ENCODE measurements at places on chromosomes 5 and 9. TPM values are rescaled to one million over a fixed set of nuclear protein-coding genes. Genes with fewer than 3 reads are reported as not detected.

ENTPD2 gene
- total RNA-seq, result not detected

FGF10 gene
- total RNA-seq, result not detected

TIMD4 gene
- not detected for total RNA-seq

GRCh38 chr9:107269681-107270080, 13.4 kb upstream of the RAD23B start:
- no peak for DNase-seq
- peaks cover 5% of the 10 kb centered on the region for H3K4me1 ChIP-seq
- H3K27me3 ChIP-seq, result no peaks in the 10 kb centered on the region
- H3K27ac ChIP-seq, result no peak overlapping the region

DNA sequence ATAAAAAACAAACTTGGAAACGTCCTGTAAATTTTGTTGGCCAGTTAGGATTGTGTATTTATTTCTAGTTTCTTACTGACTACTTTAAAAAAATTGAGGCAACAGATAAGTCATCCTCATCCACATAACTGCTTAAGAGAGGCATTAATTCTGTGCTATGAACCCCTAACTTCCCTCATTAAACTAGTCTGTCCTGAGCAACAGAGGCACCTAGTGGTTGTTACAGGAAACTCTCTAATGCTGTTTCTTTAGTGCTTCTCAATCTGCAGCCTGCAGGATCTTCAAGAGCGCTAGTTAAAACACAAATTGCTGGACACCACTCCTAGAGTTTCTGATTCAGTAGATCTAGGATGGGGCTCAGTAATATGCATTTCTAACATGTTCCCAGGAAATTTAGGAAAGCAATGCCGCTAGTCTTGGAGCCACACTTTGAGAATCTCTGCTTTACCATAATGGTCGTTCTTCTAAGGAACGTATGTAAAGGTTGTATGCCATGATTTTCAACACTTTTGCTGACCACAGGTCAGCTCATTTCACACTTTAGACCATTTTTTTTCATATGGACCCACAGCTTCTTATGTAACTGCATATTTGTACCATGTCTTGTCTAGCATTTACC, 410.1 kb upstream of the SMARCA2 start:
- DNase-seq, result peak; percentile 82
- H3K4me1 ChIP-seq, result no peaks in the 10 kb centered on the region
- no peaks in the 10 kb centered on the region for H3K36me3 ChIP-seq
- no peak overlapping the region for H3K27ac ChIP-seq
- H3K27me3 ChIP-seq, result no peaks in the 10 kb centered on the region
- no peak overlapping the region for H3K4me3 ChIP-seq

DNA sequence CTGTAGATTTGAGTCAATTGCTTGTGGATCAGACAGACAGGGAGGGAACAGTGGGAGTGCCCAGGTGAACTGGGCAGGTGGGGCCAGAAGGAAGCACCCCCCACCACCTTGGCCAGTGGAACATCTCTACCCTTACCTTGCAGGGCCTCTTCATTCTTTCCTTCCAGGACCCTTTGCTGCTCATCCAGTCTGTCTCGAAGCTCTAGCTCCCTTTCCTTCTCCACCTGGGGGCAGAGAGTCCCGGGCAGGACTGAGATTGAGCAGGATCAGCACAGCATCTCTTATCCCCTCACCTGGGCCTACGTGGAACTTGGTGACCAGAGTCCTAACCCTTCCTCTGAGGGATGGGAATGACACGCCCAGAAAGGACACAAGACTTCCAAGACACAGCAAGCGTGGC, 25.0 kb downstream of the CCDC69 start:
- H3K4me1 ChIP-seq, result peaks cover 47% of the 10 kb centered on the region
- H3K27me3 ChIP-seq, result no peaks in the 10 kb centered on the region
- peak overlapping the region; percentile 98 for H3K27ac ChIP-seq

DNA sequence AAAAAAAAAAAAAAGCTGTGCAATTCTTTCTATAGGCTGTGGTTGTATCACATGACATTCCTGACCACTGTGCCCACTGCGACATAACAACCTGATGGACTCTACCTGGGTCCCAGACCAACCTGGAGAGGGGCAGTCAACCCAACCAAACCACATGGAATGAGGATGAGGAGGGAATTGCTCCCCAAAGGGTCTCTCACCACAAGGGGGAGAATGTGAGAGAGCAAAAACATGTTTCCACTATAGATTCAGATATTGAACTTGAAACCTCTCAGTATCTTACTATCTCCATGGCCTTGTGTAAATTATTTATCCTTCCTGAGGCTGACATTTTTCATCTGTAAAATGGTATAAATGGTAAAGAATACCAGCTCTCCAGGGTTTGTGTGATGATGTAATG, 66.9 kb upstream of the SV2C start:
- no peaks in the 10 kb centered on the region for H3K27me3 ChIP-seq
- H3K4me1 ChIP-seq, result no peaks in the 10 kb centered on the region
- H3K4me3 ChIP-seq, result no peak overlapping the region
- no peaks in the 10 kb centered on the region for H3K36me3 ChIP-seq
- no peak overlapping the region for H3K27ac ChIP-seq

GRCh38 chr5:56233230-56233629, at the start of gene ANKRD55:
TSS of gene ANKRD55 (minus strand) at chr5:56233330. CDS start at chr5:56232913, 417 bp downstream.
- H3K27me3 ChIP-seq, result no peaks in the 10 kb centered on the region
- H3K27ac ChIP-seq, result no peak within 1 kb of the TSS

DNA sequence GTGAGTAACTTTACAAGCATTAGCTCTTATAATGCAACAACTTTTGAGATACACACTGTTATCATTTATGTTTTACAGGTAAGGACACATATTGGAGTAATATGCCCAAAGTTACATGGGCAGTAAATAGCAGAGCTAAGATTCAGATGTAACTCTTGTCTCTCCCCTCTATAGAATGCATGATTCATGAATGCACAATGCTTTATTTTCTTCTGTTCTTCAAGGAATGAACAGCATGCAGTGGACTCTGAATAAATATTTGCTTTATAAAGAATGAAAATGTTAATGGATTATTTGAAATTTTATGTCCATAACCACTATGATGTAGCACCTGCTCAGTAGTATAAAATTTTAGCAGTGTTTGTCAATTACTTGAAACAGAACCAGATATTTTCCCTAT, 629.5 kb downstream of the KCTD16 start:
- no peaks in the 10 kb centered on the region for H3K36me3 ChIP-seq
- no peaks in the 10 kb centered on the region for H3K4me1 ChIP-seq
- H3K4me3 ChIP-seq, result no peak overlapping the region
- no peak overlapping the region for H3K27ac ChIP-seq
- H3K27me3 ChIP-seq, result no peaks in the 10 kb centered on the region
- DNase-seq, result no peak

DNA sequence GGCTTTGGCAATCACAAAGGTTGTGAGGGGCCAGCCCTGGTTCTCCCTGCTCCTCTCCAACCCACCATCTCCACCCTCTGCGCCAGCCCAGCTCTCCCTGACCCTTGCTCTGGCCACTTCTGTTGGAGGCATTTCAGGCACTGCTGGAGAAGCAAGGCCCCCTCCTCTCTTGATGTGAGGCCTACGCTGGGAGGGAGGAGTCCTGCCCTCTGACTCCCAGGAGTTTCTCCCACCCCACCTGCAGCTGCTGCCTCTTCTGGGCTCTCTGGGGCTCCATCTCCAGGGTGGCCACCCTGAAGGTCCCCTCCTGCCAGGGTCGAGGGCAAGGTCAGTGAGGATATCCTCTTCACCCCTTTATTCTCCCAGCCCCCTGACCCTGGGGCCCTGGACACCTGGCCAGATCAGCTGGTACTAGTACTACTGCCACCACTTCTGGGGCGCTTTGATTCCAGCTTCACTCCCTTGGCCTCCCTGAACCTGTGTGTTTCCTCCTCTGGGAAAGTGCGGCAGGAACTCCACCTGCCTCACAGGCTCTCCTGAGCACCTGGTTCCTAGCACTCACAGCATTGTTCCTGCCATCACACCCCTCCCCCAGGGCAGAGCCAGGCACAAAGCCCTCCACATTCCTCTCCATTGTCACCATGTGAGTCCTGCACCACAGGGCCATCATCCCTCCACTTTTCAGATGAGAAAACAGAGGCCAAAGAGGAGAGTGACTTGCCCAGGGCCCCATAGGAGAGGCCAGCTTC, 23.8 kb upstream of the TDRD7 start:
- H3K36me3 ChIP-seq, result no peaks in the 10 kb centered on the region
- 0 out of 2 replicates have a peak, but pooled peaks cover 2% of the 10 kb centered on the region for H3K4me1 ChIP-seq
- no peak for DNase-seq
- H3K27ac ChIP-seq, result no peak overlapping the region
- H3K4me3 ChIP-seq, result no peak overlapping the region

GRCh38 chr5:134523543-134524271, 1.8 kb upstream of the JADE2 start:
- peaks cover 50% of the 10 kb centered on the region for H3K4me1 ChIP-seq
- DNase-seq, result peak; percentile 47
- H3K36me3 ChIP-seq, result no peaks in the 10 kb centered on the region
- no peaks in the 10 kb centered on the region for H3K27me3 ChIP-seq

DNA sequence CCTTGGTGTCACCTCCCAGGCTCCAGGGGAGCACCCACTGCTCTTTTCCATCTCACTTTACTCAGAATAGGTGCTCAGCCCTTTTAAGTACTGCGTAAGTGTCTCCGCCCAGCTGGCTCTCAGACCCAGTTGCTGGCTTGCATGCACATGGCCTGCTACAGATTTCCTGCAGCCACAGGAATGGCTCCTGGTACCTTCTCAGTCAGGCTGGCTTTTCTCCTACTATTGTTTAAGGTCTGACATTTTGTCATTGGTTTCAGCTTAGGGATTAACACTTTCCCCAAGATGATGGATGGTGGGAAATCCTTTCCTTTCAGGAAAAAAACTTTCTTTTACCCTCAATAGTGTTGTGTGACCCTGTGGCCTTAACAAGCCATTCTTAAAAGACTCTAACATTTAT, 1652.3 kb upstream of the WWC1 start:
- H3K36me3 ChIP-seq, result no peaks in the 10 kb centered on the region
- DNase-seq, result no peak
- no peak overlapping the region for H3K4me3 ChIP-seq
- H3K27me3 ChIP-seq, result no peaks in the 10 kb centered on the region

GRCh38 chr5:142808878-142809598, 38.9 kb downstream of the ARHGAP26 start:
- H3K27ac ChIP-seq, result no peak overlapping the region
- H3K4me1 ChIP-seq, result peaks cover 12% of the 10 kb centered on the region
- H3K27me3 ChIP-seq, result 0 out of 2 replicates have a peak, but pooled peaks cover 2% of the 10 kb centered on the region
- no peak for DNase-seq

GRCh38 chr5:122755783-122756182, 19.1 kb upstream of the SNX2 start:
- no peak overlapping the region for H3K4me3 ChIP-seq
- no peak for DNase-seq
- H3K4me1 ChIP-seq, result no peaks in the 10 kb centered on the region
- no peak overlapping the region for H3K27ac ChIP-seq

- DNase-seq, result no peak
- no peaks in the 10 kb centered on the region for H3K36me3 ChIP-seq
- H3K27me3 ChIP-seq, result no peaks in the 10 kb centered on the region
- no peaks in the 10 kb centered on the region for H3K4me1 ChIP-seq
- H3K27ac ChIP-seq, result no peak overlapping the region
These were observed 66.5 kb downstream of the COL27A1 start for GRCh38 chr9:114221706-114222465.

DNA sequence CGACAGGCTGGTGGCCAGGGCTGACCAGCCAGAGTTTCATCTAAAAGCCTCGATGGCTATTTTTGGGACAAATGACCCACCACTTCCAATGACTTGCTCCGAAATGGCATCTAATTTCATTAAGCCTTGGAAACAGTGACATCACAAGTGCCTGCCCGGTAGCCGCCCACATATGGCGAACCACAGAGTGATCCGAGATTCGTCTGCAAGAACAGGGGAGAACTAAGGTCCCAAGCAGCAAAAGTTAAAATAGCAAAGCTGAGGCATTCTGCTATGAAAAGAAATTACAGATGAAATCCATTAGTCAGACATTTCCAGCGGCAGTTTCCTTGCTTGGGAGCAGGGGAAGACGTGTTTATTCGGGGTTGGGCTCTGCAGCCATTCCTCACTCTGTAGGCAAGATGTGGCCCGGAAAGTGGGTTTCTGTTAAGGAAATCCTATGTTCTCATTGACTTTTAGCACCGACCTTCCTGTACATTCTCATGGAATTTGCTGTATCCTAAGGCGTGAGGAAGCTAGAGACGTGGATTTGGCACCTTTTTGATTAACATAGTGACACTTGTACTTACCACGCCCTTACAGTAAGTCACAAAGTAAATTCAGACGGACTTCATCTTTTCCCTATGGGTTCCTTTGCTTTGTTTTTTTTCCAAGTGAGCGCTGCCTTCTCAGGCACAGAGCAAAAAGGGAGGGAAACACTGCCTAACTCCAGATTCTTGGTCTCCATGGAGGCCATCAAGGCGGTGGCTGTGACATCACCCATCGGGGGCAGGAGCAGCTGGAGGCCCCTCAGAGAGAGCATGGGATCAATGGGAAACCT, 45.1 kb downstream of the ERGIC1 start:
- H3K4me3 ChIP-seq, result no peak overlapping the region
- no peaks in the 10 kb centered on the region for H3K27me3 ChIP-seq
- DNase-seq, result no peak
- H3K36me3 ChIP-seq, result no peaks in the 10 kb centered on the region

DNA sequence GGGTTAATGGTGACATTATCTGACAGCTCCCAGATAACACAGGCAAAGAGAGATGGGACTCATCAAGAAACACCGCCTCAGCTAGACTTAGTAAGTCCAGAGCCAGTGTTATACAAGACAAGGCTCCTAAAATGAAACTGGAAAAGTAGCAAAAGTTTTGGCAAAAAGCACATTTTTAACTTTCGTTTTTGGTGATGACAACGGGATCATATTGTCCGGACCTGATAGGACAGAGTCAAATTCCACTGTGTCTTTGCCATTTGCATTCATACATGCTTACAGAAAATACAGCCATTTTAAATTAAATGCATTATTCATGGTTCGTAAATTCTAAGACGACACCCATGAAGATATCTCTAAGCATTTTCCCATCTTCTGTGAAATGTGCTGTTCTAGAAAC, 152.1 kb downstream of the CRB2 start:
- no peaks in the 10 kb centered on the region for H3K4me1 ChIP-seq
- H3K27ac ChIP-seq, result no peak overlapping the region
- no peaks in the 10 kb centered on the region for H3K27me3 ChIP-seq

GRCh38 chr9:14031060-14031414, 282.9 kb downstream of the NFIB start:
- no peak overlapping the region for H3K4me3 ChIP-seq
- H3K27me3 ChIP-seq, result no peaks in the 10 kb centered on the region
- H3K4me1 ChIP-seq, result no peaks in the 10 kb centered on the region

DNA sequence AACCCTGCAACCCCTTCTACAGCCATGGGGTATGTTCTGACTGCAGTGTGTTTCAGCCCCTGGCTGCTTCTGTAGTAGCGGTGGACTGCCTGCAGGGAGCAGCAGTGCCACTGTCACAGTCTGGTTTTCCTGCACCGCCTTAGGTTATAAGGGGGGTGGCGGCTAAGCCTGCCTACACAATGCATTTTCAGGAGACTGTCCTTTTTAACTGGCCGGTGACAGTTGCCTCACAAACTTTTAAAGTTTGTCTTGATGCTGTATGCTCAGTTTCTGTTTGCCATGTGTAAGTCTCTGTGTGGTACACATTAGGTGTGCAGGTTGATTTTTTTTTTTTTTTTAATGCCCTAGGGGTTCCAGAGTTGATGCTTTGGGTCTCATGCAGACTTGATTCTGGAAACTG, 53.0 kb downstream of the NUP214 start:
- H3K4me1 ChIP-seq, result peaks cover 72% of the 10 kb centered on the region
- peaks cover 27% of the 10 kb centered on the region for H3K36me3 ChIP-seq
- H3K4me3 ChIP-seq, result no peak overlapping the region
- H3K27me3 ChIP-seq, result no peaks in the 10 kb centered on the region
- DNase-seq, result peak; percentile 91
